ENCODE measurements at places on chromosomes 2 and 18.

- DNase-seq: no peak
These were observed 95.7 kb downstream of the TTC32 start for GRCh38 chr2:19806131-19806530.

DNA sequence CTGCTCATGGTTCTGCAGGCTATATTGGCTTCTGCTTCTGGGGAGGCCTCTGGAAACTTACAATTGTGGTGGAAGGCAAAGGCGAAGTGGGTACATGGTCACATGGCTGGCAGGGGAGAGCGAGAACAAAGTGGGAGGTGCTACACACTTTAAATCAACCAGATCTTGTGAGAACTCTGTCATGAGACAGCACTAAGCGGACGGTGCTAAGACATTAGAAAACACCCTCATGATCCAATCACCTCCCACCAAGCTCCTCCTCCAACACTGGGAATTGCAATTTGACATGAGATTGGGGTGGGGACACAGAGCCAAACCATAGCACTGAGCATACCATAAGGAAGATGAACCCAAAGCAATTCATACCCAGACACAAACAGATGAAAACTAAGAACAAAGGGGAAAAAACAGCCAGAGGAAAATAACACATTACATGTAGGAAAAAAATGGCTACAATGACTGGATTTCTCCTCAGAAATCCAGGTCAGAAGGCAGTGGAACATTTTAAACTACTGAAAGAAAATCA, 31.1 kb upstream of the INO80C start:
- no peak for DNase-seq

DNA sequence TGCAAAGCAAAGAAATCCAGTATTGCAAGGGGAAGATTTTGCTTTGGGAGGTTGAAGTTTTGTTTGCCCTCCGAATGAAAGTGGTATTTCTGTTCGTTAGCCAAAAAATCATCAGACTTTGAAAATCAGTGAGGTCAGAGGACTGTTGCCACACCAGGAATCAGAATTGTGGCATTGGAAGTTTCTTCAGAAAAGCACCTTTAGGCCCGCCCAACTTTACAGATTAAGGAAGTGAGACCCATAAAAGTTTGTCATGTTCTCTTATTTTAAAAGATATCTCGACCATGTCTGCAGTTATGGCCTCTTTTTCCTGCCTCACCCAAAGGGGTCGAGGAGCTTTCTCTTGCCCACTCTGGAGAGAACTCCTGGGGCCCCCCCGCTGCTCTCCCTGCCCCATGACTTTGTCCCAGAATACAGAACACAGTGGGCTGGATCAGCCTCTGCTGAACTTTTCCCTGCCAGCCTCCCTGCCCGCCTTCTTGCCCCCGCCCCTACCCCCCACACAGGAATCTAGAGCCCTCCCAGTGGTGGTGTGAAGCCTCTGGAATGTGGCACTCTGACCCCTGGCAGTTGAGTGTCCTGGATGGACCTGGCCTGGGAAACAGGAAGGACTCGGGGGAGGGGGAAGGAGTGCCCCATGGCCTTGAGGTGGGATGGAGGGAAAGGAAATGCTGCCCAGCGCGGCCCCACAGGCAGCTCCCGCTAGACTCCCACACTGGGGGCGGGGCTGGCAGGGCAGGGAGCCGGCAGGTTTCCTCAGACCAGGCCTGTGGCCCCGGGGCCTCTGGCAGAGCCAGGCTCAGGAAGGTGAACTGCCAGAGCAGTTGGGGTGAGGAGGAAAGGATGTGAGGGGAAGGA, 25.3 kb downstream of the CRIM1 start:
- DNase-seq: no peak

DNA sequence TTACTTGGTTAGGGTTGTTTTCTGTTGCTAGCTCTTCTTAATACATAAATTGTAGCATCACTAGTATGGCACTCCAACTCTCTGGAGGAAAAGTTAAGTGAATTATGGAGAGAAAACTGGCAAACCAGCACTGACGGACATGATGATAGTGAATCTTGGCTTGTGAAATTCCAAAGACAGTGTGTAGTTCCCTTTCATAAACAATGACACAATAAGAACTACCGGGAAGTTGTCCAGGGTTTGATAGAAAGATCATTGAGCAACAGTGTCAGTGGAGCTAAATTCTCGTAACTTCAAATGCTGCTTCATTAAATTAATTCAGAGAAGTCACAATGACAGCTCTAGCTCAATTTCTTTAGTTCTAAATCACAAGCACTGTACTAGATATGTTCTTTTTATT, 66.5 kb downstream of the RIT2 start:
- DNase-seq: no peak

GRCh38 chr2:61966087-61966727, 60.7 kb downstream of the COMMD1 start:
- no peak for DNase-seq

GRCh38 chr2:8987410-8987809, 16.1 kb downstream of the MBOAT2 start:
- DNase-seq: no peak

DNA sequence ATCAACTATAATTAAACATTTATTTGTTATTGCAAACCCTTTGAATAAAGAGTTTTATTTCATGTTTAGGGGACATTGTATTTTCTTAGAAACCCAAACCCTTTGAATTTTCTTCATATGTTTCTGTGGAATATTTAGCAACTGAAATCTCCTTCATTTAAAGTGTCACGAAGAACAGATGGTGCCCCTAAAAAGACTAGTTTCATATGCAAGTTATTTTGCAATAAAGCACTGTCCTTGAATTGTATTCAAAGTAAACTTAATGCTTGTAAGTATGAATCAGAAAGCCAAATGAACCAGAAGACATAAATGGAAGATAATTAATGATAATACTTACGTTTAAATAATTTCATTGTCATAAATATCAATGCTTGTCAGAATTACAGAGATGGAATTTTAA, 151.9 kb upstream of the CWC22 start:
- no peak for DNase-seq

GRCh38 chr2:239994086-239994485, 31.1 kb downstream of the NDUFA10 start:
- DNase-seq: no peak

GRCh38 chr2:195658541-195658890, 1.5 kb downstream of the SLC39A10 start:
- no peak for DNase-seq

GRCh38 chr18:50896093-50896492, 17.2 kb downstream of the ME2 start:
- no peak for DNase-seq

GRCh38 chr18:73279498-73279897, 411.7 kb upstream of the NETO1 start:
- no peak for DNase-seq

DNA sequence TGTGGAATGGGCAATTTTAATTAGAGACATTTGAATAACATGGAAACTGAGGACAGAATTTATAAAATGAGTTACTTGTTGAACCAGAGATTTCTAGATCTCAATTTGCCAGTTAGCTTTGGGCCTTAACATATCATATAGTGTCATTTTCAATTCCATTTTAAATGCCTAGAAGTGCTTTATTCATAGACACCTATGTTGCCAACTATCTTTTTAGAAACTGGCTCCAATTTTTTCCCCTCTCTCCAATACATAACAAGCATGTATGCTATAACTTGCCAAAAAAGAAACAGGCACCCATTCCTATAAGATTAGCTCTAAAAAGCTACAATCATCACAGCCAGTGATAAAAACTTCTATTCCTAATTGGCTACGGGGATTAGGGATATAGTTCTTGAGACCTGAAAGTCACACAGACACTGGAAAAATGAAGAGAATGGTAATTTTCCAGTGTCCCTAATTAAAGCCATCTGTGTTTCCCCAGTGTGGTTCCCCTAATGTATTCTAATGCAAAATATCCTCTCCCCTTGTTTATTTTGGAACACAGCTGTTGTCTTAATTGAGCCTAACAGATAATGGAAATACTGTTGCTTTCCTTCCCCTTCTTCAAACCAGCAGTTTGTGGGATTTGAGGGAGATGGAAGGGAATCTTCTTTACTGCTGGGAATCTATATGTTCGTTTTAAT, 205.5 kb upstream of the FSHR start:
- no peak for DNase-seq

GRCh38 chr2:56297671-56298070, 113.9 kb downstream of the CCDC85A start:
- no peak for DNase-seq

DNA sequence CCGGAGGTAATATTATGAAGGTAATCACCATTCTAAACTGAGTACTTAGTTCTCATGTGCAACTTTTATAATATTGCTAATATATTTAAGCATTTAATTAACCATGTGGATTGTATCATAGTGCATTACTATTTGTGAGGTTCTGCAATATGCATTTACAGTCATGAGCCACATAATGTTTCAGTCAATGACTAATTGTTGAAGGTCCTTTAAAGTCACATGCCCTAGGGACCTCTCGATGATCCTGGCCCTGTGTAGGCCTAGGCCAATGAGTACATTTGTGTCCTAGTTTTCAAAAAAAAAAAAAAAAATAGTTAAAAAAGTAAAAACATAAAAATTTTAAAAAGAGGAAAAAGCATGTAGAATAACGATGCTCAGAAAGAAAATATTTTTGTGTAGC, 298.0 kb downstream of the DSEL start:
- DNase-seq: no peak

GRCh38 chr2:70347831-70348230, 46.0 kb upstream of the FAM136A start:
- DNase-seq: no peak

DNA sequence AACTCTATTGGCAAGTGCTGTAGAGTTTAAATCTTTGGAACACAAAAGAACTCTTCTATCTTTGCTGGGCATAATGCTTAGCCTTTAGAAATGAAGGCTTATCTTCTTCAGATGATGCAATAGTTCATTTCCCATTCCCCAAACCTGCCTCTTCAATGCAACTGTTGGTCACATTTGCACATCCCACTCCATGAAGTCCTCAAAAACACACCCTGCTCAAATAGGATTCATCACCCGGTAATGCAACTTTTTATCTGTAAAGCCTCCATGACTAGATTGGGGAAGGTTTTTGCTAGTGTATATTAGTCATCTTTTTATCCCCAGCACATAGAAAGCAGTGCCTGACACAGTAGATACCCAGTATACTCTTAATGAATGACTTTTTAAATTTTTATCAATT, 376.4 kb downstream of the RBM43 start:
- DNase-seq: no peak

DNA sequence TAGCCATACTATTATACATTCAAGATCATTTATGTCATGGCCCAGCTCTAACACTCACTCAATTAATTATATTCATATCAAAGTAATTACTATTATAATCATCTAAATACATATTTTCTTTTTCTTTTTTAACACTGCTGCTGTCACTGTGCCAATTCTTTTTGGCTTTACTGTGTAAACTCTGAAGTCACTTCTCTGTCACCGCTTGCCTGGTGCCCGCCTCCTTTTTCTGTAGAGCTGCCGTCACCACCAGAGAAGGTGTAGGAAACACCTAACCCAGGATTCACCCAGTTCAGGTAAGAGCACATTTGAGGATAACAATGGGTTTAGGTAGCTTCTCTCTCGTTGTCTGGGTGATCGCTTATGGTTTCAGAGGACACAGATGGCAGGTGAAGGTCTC, 93.3 kb downstream of the AOX1 start:
- DNase-seq: no peak

DNA sequence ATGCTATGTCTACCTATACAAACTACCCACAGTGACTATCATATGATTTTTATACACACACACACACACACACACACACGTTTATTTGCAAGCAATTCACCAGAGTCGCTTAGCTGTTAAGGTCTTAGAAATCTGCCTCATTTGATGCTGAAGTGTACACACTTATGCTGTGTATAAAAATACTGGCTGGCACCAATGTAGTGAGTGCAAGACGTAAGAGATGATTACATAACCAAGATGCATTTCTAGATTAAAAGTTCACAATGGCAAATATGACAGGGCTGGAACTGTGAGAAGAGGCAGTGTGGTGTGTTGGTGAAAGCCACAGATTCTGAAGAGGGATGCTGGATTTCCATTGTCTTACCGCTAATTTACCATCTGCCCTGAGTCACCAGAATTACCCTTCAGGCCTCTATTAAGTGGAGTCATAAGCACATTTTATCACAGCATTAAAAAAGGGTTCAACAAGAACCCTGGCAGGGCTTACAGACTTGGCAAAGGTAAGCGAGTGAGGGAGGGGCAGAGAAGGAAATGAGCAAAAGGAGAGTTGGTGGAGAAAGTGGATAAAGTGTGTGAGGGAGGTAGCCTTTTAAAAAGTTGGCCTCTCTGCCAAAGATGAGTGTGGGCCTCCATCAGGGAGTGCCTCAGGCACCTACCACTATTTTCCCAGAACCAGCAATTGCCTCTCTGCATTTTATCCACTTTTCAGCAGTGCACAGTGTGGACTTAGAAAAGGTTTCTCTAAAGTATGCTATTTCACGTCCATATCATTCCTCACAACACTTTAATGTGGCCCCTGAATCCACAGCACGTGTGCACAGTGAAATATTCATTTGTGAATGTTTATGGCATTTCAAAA, 21.5 kb downstream of the MEIS1 start:
- no peak for DNase-seq

DNA sequence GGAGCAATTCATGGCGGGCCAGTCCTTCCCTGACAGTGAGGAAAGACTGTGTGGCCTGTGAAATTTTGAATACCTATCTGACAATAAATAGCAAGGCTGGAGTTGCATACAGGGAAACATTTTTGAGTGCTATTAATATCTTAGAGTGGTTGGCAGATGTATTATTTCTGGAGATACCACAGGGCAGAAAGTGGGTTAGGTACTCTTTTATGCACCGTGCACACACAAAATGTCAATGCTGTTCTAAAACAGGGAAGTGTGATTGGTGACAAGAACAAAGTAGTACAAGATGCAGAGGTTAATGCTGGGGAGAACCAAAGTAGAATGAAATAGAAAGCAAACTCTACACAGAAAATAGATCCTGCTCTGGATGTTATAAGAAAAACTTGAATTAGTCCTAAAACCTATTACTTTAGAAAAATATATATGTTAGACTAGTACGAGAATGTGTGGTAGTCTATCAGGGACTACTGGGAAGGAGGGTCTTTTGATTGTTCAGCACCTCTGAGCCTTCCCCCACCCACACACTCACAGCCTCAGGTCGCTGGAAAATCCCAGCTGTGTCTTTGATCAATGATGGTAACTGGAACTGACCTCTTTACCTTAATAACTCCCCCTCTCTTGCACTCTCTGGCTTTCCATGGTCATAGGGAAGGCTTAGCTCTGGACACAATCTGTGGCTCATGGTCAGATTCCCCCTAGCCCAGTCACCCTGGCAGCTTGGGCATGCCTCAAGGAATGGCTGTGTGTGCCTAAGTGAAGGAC, 58.2 kb downstream of the SERPINB8 start:
- no peak for DNase-seq

GRCh38 chr18:57687970-57688369, 66.3 kb upstream of the NARS1 start:
- no peak for DNase-seq

DNA sequence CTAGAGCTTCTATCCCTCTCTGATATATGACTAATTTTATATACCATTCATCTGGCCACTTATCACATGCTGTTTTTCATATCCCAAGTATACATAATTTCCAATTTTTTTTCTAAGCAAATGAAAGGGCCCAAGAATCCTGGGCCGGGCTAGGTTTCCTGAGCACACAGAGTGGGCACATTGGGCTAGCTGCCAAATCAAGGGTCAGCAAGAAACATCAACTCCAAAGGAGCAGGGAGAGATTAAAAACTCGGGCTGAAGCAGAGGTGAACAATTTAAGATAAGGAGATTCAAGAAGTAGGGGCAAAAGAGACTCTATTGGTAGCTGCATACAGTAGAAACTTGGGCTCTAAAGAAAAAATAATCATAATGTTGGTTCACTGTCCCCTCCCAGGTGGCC, 39.0 kb downstream of the OLA1 start:
- no peak for DNase-seq

GRCh38 chr2:112138159-112139032, at the start of gene FBLN7:
Gene FBLN7, plus strand, starts transcription at chr2:112138385. Its CDS starts 271 bp downstream, at chr2:112138656.
- DNase-seq: no peak

- DNase-seq: no peak
These were observed 365.7 kb upstream of the TNP1 start for GRCh38 chr2:217225596-217225995.

Measured in stimulated activated CD8-positive, alpha-beta memory T cell treated with anti-CD3 and anti-CD28 coated beads, Interleukin-2, amount 100 ng/mL, for 1 hour (primary cell).